Mammary epithelial cell (primary cell): ENCODE measurements at places on chromosomes 2 and 18. TPM values are rescaled to one million over a fixed set of nuclear protein-coding genes. Genes with fewer than 3 reads are reported as not detected.

The ARHGAP15 gene
- total RNA-seq: not detected in 2 replicates

The CLHC1 gene
- 7.7 TPM for total RNA-seq

The GAREM1 gene
- total RNA-seq: 7.1 and 9.0 TPM in 2 replicates

The FABP1 gene
- not detected for total RNA-seq

The DTNA gene
- total RNA-seq: 10.2 TPM

The RNU2-63P gene
- 94.5 TPM for total RNA-seq

The EMX1 gene
- total RNA-seq: not detected in 2 replicates

The MEIS1 gene
- total RNA-seq: 4.3 TPM

The CTDSP1 gene
- total RNA-seq: 27.0 TPM

The GULP1 gene
- 49.7 TPM for total RNA-seq

The ZNF892 gene
- total RNA-seq: 4.8 and 8.9 TPM in 2 replicates

The ERMN gene
- under 0.01 TPM for total RNA-seq

The TLX2 gene
- total RNA-seq: not detected

The IFIH1 gene
- 6.7 TPM for total RNA-seq

The CNRIP1 gene
- total RNA-seq: not detected in 2 replicates

The PHLPP1 gene
- total RNA-seq: 8.4 and 14.8 TPM in 2 replicates

The STAT4 gene
- 4.5 TPM for total RNA-seq

The HDHD2 gene
- total RNA-seq: 19.9 and 28.6 TPM in 2 replicates

The DSG4 gene
- 0.28 TPM in 1 of 2 replicates, not detected in the other for total RNA-seq

The STK36 gene
- total RNA-seq: 18.8 TPM

The STEAP3 gene
- total RNA-seq: 22.4 and 28.8 TPM in 2 replicates

The TPO gene
- not detected in 2 replicates for total RNA-seq

The ZNF521 gene
- total RNA-seq: not detected in 2 replicates

The CHST10 gene
- total RNA-seq: 3.4 and 6.7 TPM in 2 replicates

The TMEM169 gene
- total RNA-seq: 1.8 TPM

The VPS54 gene
- total RNA-seq: 15.3 TPM

The CCDC148 gene
- 1.3 TPM for total RNA-seq

The PSMG2 gene
- 47.7 TPM for total RNA-seq

The STARD6 gene
- 0.49 TPM in 1 of 2 replicates, not detected in the other for total RNA-seq

The SERPINB4 gene
- total RNA-seq: 0.35 TPM in 1 of 2 replicates, not detected in the other

The CNDP1 gene
- total RNA-seq: not detected in 2 replicates

The SERPINB2 gene
- 0.67 TPM for total RNA-seq

The CIDEA gene
- total RNA-seq: 0.24 and 0.94 TPM in 2 replicates

The SERPINB11 gene
- not detected for total RNA-seq

The TEKT4 gene
- total RNA-seq: 0.26 TPM in 1 of 2 replicates, not detected in the other

The CXCR2 gene
- total RNA-seq: 0.17 TPM
